ENCODE measurements at places on chromosomes 16 and 17.

GRCh38 chr17:39678340-39679116, 9.3 kb downstream of the PGAP3 start:
- DNase-seq = no peak
- no peaks in the 10 kb centered on the region for H3K4me1 ChIP-seq
- H3K36me3 ChIP-seq = peaks cover 4% of the 10 kb centered on the region
- H3K4me3 ChIP-seq = no peak overlapping the region
- no peak overlapping the region for H3K27ac ChIP-seq
- no peaks in the 10 kb centered on the region for H3K27me3 ChIP-seq

- no peak for DNase-seq
- peaks cover 11% of the 10 kb centered on the region for H3K27me3 ChIP-seq
- H3K36me3 ChIP-seq = no peaks in the 10 kb centered on the region
- peak overlapping the region; percentile 43 for H3K27ac ChIP-seq
These were observed 10.7 kb upstream of the EPOP start for GRCh38 chr17:38685491-38685890.

- H3K36me3 ChIP-seq = no peaks in the 10 kb centered on the region
- no peak overlapping the region for H3K27ac ChIP-seq
- H3K4me3 ChIP-seq = no peak overlapping the region
- DNase-seq = no peak
- peaks cover 3% of the 10 kb centered on the region for H3K27me3 ChIP-seq
- H3K4me1 ChIP-seq = no peaks in the 10 kb centered on the region
These were observed 66.3 kb upstream of the DOC2B start for GRCh38 chr17:247767-248166.

- H3K27me3 ChIP-seq = no peaks in the 10 kb centered on the region
- no peak overlapping the region for H3K4me3 ChIP-seq
- H3K27ac ChIP-seq = no peak overlapping the region
- H3K36me3 ChIP-seq = no peaks in the 10 kb centered on the region
- no peak for DNase-seq
These were observed 9.1 kb upstream of the SLC12A3 start for GRCh38 chr16:56855946-56856345.

GRCh38 chr17:3603119-3603869, 5.9 kb downstream of the TRPV1 start:
- no peak overlapping the region for H3K27ac ChIP-seq
- no peak overlapping the region for H3K4me3 ChIP-seq
- H3K4me1 ChIP-seq = no peaks in the 10 kb centered on the region
- peaks cover 10% of the 10 kb centered on the region for H3K36me3 ChIP-seq
